NB4 (cell line): ENCODE measurements at places on chromosomes 4 and X.

- no peak for DNase-seq
Measured at GRCh38 chr4:77922158-77923094, 59.8 kb downstream of the MRPL1 start.

DNA sequence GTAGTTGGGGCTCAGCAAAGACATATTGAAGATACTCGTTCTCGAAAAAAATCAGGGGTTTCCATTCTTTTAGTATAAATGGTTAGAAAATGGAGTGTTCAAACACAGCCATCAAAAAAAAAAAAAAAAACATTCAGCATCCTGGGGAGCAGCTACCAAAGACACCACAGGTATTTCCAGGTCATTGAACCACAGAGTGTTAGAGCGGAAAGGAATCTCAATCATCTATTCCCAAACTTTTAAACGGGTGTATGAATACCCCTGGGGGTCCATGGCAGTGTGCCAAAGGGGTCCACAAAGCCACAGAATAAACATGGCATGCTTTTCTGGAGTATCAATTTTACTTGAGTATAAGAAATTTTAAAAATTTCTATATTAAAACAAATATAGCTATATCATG, 6.9 kb upstream of the FGF16 start:
- DNase-seq = no peak

- DNase-seq = no peak
Measured at GRCh38 chrX:5771441-5771840, 457.2 kb downstream of the NLGN4X start.

- DNase-seq = no peak
Measured at GRCh38 chr4:121272526-121272925, 108.3 kb downstream of the QRFPR start.

DNA sequence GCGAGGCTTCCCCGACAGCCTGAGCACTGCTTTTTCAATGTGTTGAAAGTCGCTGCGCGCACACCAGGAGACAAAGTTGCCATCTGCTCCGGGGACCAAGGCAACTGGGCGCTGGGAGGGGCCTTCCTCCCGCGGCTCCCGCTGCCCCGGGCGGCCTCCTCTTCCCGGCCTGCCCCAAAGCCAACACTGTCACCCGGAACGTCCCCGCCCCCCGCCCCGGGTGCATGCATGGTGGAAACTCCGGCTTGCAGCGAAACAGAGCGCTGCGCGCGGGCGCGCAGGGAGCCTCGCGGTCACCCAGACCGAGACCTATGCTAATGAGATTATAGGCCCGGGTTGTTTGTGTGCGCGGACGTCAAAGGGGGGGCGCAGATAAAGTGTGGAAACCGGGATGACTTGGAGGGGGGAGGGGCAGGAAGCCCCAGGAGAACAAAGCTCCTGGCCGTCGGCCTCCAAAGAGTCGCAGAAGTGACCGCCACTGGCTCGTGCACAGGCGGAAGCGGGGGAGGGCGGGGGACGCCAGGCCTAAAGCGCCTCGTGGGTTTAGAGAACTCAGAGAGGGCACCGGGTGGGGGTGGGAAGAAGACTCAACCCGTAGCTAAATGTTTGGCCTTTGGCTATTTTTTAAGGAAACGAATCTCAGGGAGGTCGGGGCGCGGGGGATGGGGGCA, 88.8 kb downstream of the BCOR start:
- peak; percentile 86 for DNase-seq

DNA sequence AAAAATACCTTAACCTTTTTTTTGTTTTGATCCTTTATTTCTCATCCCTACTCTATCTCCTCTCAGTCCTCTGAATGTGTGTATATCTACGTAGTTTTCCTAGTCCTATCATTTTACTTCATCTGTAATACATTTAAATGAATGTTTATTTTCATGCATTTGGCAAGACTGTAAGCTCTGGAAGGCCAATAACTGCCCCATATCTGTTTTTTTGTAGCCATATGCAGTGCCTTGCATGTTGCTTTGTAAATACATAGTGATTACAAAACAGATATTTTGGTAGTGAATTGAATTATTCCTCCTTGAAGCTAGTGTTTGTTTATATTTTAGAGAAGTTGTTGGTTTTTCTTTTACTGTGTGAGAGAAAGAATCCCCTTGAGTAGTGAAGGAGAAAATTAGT, 450.2 kb downstream of the PCDH18 start:
- DNase-seq = no peak

DNA sequence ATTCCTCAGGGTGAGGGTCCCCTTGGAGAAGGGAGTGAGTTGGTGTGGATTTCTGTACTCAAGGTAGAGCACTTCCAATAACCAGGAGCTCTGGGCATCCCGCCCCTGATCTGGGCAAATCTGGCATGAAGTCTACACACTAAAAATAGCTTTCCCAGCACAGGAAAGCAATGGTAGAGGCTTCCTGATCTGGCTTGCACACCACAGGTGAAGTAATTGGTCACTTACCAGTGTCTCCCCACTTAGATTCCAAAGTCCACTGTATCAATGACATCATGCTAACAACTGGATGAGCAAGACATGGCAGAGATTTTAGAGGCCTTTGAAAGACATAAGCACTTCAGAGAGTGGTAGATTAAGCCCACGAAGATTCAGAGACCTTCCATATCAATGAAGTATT, 17.8 kb upstream of the IDS start:
- DNase-seq = no peak
